NCI-H1092 treated with DMSO at 0.1 percent for 48 hours (cell line): ENCODE measurements at places on chromosomes 2 and 18.

DNA sequence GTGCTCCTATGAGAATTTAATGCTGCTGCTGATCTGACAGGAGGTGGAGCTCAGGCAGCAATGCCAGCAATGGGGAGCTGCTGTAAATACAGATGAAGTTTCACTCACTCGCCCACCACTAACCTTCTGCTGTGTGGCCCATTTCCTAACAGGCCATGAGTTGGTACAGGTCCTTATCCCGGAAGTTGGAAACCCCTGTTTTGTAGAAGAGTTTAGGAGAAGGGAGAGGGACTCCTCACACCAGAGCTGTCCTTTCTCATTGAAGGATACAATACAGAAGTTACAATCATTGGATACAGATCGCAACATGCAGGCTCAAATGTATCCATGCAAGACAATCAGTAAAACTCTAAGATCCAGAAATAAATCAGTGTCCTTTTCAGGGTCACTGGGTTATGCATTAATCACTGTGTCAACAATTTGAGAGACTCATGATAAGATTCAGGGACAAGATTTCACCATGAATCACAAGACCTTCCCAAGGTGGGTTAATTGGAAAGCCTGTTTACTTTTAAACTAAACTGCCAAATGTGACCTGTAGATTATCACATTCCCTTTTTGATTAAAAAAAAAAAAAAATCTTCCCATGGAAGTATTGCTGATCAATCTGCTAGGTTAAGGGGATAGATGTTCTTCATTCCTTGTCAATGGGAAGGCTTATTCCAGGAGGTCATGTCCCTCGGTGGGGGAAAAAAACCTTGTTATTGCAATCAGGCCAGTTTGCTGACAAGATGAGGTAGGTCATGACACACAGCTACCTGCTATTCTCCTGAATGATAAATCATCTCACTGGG is 97.2 kb downstream of the SP100 start:
- DNase-seq, result no peak

DNA sequence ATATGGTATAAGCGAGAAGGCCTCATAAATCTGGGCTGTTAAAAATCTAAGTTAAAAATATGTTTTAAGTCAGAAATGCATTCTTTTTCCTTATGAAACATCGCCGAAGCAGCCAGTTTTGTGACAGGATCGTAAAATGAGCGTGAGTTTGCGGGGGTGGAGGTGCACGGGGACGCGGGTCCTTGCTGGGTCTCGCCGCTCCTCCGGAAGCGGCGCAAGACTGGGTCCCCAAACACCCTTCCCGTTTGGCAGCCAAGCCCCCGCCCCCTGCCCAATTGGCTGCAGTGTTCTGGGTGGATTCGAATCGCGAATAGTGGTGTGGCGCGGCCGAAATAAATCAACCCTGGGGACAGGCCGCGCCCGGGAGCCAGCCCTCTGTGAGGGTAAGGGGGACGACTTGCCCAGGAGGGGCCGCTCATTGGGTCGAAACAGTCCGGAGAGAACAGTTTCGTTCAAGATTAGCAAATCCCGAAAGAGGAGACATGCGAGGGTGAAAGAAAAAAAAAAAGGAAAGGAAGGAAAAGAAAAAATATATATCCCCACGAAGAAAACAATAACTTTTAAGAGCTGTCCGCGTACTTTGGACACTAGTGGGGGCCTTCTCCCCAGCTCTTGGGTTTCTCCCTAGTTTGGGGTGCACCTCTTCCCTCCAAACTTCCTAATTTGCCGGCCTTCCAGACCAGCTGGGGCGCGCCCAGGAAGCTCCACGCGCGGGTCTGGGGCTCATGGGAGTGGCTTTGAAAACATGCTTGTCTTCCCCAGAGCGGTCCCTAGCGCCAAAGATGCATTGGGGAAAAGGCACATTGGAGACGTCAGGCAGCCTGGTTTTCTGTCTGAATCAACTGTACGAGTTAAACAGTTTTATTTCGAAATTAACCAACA is 3.1 kb upstream of the GATA6 start:
- DNase-seq, result no peak

GRCh38 chr18:57427429-57428201 is 7.6 kb upstream of the ONECUT2 start:
- no peak for DNase-seq

GRCh38 chr2:214069254-214069653 is 341.6 kb upstream of the VWC2L start:
- DNase-seq, result no peak

DNA sequence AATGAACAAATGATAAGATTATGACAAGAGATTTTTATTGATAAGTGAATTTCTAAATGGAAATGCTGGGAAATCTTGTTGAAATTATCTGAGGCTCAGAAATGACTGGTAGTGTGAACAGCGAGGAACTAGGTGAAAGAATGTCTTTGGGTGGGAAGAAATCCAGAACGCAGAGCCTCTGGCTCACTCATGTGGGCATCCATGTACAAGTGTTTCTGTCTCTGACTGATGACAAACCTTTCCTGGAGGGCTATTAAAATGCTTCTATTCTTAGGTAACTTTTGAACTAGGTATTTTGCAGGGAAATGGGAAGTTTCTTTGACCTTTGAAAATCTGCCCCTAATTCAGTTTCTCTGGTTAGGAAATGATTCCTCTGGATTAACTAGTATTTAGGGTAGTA is 598.6 kb downstream of the SLC4A3 start:
- DNase-seq, result no peak

DNA sequence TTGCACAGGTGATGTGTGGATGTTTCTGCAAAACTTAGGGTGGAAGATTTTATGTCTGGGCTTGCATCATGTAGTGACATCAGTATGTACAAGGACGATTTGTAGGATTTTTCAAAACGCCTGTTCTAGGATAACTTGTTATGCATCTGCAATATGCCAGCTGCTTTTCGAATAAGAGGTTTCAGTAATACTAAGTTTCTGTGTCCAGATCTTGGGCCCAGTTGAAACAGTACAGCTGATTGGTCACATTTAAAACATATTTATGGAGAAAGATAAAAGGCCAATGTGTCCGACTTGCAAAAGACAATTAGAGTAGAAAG is 1.2 kb downstream of the PTPN4 start:
- no peak for DNase-seq

DNA sequence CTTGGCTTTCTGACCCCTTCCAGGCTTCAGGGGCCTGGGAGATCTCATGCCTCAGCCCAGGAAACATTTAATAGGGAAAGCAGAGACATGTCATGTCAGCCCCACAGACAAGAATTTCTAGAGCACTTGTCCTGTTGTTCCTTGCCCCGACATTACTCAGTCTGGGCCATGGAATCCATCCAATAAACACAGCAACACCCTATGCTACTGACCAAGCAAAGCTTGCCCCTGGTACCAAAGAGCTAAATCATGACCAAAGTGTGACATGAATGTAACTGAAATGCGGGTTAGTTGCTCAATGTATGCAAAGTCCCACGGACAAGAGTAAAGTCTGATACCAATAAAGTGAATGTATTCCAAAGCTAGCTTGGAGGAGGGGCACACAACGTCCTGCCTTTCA is 35.1 kb downstream of the EHD3 start:
- no peak for DNase-seq

- no peak for DNase-seq
Measured at GRCh38 chr2:185537689-185538088, 200.9 kb upstream of the FSIP2 start.

DNA sequence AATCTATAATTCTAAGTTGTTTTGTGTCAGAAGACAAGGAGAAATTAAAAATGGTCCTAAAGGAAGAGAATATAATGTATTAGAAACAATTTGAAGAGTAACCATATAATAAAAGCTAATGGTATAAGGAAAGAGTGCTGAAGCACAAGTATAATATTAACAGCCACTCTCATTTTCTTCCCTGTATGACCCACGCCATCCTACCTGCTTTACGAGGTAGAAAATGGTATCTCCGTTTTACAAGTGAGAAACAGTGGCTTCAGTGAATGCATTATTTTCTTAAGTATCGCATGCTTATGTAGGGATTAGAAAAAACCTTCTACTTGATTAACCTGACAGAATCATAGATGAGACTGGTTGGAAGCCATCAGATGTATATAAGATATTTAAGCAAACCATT is 266.2 kb downstream of the CCDC102B start:
- no peak for DNase-seq

DNA sequence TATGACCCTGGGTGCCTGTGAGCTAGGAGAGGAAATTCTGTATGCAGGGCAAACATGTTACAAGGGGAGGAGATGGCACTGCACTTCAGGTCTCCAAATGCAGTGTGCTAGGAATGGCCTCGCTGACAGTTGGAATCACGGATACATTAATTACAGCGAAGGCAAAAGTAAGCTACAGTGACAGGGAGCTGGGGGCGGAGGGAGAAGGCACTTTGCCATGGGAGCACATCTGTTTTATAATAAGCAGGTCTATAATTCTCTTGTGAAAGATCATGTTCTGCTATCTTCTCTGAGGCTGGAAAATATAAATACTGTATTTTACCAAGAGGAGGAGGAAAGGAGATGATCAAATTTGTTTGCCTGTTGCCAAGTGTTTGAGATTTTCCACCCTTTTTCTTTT is 56.3 kb upstream of the FZD5 start:
- peak; percentile 13 for DNase-seq

- DNase-seq, result no peak
Measured at GRCh38 chr18:47724186-47724975, 206.1 kb downstream of the SMAD2 start.

DNA sequence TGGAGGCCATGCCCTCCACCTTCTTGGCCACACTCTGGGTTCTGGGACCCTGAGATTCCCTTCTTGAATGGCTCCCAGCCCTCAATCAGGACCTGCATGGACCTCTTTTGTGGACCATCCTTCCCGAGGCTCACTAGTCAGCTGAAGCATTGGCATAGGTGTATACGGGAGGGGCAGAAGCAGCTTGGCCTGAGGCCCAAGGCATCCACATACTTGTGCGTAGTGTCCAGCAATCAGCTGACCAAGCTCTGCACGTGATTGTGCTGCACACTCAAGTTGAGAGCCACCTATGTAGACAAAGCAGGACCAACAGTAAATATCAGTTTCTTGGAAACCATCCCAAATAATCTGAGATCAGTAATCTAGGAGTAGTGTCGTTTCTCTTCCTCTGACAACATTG is 119.6 kb downstream of the INSIG2 start:
- DNase-seq, result no peak

GRCh38 chr2:234266952-234267351 is 216.4 kb downstream of the SPP2 start:
- no peak for DNase-seq

GRCh38 chr18:703213-703967 is 9.0 kb downstream of the ENOSF1 start:
- DNase-seq, result no peak

DNA sequence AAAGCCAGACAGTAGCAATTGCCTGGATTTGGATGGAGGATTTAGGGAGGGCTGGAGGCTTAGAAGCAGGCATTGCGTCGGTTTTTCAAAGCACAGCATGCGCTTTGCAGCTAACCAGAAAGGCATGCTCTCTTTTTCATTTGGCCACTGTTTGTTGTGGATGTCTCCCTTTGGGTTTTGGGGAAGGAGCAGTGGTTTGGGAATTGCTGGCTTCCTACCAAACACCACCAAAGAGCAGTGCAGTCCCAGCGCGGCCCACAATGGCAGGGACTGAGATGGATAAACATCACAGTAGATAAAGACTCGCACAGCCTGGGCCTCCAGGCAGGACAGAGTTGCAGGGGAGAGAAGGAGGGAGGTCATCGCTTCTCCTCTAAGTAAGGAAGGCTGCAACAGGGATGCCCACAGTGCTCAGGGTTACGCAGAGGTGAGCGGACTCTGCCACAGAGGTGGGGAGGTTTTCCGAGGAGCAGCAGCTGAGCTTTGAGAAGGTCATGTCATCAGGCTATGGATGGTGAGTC is 148.5 kb downstream of the MYT1L start:
- no peak for DNase-seq

DNA sequence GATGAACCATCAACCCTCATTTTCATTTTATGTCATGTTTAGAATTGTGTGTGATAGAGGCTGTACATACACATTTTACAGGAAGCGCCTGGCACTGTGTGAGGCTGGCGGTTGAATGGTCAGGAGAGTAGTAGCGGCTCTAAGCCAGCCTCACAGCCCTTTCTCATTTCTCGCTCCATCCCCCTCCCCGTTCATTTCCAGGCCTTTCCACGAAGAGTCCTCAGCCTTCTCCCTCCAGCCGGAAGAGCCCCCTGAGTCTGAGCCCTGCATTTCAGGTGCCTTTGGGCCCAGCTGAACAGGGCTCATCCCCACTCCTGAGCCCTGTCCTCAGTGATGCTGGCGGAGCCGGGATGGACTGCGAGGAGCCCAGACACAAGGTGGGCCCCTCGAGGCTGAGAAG is 51.8 kb downstream of the STK25 start:
- no peak for DNase-seq

- no peak for DNase-seq
Measured at GRCh38 chr2:97913846-97914245, 81.9 kb downstream of the TMEM131 start.

GRCh38 chr2:183495589-183496267 is 371.5 kb downstream of the NUP35 start:
- no peak for DNase-seq

- DNase-seq, result no peak
Measured at GRCh38 chr2:100921685-100922161, 80.4 kb upstream of the RPL31 start.

- DNase-seq, result no peak
Measured at GRCh38 chr2:27736031-27736889, 35.3 kb upstream of the MRPL33 start.

GRCh38 chr2:147363181-147363580 is 481.6 kb upstream of the ACVR2A start:
- no peak for DNase-seq

GRCh38 chr2:118576109-118576855 is 271.2 kb downstream of the EN1 start:
- no peak for DNase-seq

- peak; percentile 53 for DNase-seq
Measured at GRCh38 chr2:13006829-13007717, 290.3 kb downstream of the TRIB2 start.

DNA sequence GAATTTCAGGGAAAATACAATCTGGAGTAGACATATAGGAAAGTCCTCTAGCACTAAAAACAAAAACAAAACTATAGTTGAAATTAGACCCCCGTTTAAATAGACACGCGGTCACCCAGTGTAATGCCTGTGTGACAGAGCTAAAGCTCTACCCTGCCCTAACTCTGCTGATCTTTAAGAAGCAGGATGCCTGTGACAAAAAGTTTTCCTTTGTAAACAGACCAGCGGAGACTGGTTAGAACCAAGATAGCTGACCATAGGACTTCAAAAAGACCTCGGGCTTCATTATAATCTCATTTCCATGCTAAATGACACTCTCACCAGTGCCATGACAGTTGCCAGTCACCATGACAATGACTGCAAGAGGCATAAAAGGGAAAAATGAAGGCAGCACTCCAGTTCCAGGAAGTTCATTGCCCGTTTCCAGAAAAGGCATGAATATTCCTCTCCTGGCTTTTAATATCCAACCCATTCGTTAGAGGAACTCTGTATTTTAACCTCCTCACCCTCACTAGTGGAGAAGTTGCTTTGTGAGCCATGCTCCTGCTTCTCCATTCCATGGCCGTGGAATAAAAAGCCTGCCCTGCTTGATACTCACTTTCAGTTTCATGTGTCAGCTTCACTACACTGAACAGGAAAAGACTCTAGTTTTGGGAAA is 157.2 kb upstream of the COPS8 start:
- DNase-seq, result no peak
